ENCODE measurements at places on chromosomes 6 and 20.

- DNase-seq = no peak
These were observed 13.1 kb downstream of the JPH2 start for GRCh38 chr20:44173846-44174245.

DNA sequence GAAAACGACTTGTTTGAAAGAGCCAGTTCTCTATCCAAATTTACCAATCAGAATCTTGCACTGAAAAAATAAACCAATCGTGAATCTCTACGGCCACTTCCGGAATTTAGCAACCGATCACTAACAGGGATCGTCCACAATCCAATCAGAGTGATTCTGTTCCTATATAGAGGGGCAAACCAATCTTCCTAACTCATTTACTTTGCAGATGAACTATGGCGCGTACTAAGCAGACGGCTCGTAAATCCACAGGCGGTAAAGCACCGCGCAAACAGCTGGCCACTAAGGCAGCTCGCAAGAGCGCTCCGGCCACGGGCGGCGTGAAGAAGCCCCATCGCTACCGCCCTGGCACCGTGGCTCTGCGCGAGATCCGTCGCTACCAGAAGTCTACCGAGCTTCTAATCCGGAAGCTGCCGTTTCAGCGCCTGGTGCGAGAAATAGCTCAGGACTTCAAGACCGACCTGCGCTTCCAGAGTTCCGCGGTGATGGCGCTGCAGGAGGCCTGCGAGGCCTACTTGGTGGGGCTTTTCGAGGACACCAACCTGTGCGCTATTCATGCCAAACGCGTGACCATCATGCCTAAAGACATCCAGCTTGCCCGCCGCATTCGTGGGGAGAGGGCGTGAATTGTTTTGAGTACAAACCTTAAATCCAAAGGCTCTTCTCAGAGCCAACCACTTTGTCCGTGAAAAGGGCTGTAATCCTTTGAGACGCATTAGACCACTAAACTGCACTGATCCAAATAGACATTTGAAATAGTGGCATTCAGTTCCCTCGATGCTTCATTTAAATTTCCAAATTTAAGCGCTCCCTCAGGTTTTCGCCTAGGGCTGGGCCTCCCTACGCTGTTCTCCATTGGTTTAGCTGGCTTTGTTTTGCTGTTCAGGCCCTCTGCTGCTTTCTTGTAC is 138.0 kb downstream of the HFE start:
- peak; percentile 49 for DNase-seq

DNA sequence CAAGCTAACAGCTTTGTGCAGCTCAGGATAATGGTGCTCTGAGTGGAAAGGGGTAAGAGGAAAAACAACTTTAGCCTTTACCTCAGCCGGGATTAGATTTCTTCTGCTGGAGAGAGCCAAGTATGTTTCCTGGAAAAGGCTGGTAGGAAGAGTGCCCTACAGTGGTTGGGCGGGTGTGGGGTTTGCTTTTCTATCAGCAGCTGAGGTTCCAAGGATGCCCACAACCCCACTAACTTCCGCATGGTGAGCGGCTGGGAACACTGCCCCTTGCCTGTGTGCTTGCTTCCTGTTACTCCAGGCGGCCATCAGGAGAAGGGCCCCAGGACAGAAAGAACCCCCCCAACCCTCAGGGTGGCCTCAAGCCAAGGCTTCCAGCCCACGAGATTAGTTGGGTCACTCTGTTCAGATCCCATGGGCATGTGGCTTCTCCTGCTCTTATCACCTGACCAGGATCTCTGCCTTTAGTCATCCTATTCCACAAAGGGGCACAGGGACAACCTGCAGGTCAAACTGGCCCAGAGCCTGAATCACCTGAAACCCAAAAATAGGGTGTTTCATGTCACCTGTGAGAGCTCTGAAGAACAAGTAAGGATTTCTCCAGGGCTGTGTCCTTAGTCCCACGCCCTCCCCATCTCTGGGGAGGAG is 10.5 kb downstream of the MRPS18A start:
- DNase-seq = peak; percentile 68

- DNase-seq = no peak
These were observed 31.7 kb upstream of the NTSR1 start for GRCh38 chr20:62676976-62677375.

DNA sequence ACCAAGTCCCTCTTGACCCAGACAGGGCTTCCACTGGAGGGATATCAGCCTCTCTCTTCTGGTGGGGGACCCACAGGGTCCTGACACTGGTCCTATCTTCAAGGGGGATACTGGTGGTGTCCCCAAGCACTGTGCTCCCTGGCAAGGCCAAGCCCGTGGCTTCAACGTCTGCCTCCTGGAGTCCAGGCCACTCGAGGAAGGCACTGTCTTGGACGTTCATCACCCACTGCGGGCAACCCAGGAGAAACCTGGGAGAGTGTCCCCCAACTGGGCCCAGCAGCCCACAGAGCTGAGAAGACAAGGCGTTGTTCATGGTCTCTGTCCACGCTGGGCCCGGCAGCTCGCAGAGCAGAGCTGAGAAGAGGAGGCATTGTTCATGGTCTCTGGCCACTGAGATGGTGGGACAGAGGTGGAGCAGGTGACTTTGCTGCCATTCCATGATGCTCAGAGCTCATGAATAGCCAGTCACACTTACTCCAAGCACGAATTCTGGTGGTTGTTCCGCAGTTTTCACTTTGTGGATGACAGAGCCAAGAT is 37.5 kb upstream of the FRMD1 start:
- no peak for DNase-seq

- DNase-seq = no peak
These were observed 3.2 kb downstream of the TFB1M start for GRCh38 chr6:155311086-155311485.

Measured in psoas muscle (tissue), 8 donors.